ENCODE measurements at places on chromosomes 2 and 18.

- DNase-seq = no peak
Measured at GRCh38 chr2:232402518-232402917, 4.1 kb upstream of the ALPG start.

- no peak for DNase-seq
Measured at GRCh38 chr2:26074676-26075075, 40.8 kb downstream of the RAB10 start.

- DNase-seq = no peak
Measured at GRCh38 chr18:8980496-8980895, 122.0 kb upstream of the NDUFV2 start.

DNA sequence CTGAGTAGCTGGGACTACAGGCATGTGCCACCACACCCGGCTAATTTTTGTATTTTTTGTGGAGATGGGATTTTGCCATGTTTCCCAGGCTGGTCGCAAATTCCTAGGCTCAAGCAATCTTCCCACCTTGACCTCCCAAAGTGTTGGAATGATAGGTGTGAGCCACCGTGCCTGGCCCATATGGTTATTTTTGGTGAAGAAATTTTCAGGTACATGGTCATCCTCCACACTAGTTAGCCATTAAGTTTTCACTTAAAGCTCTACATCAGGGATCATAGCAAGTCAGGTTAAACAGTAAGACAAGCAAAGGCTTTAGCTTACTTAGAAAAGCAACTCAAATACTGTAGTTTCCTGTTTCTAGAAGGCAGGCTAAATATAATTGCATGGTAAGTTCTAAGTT, 104.3 kb upstream of the GRB14 start:
- DNase-seq = no peak

GRCh38 chr2:128368437-128369107, 49.9 kb upstream of the HS6ST1 start:
- DNase-seq = no peak

DNA sequence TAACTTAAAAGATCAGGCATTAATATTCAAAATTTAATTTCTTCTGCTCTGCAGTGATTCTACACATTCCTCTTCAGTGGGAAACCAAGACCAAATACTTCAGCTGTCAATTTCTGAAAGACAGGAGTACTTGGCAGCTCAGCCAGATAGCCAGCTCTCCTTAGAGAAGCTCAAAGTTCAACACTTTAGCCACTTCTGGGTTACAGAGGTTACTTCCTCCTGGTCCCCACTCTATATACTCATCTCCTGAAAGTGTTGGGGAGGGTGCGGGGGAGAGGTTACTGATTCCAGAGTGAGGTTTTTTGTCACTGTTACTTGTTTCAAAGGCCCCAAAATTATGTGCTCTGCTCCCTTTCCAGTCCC, 4.1 kb downstream of the CYTIP start:
- peak; percentile 46 for DNase-seq

DNA sequence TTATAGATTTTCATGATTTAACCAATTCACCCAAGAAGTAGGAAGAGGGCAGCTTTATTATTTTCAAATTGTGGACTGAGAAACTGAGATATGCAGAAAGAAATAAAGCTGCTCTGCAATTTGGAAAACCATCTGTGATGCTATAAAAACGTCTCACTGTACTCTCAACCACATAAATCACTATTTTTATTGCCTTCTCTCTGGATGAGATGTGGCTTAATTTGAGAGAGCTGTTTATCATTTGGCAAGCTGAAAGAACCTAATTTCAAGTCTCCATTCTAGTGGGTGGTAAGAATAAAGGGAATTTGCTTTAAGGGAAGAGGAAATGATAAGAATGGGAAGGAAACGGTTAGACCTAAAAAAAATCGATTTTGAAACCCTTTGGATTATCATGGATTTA, 49.9 kb upstream of the CYP1B1 start:
- DNase-seq = no peak

DNA sequence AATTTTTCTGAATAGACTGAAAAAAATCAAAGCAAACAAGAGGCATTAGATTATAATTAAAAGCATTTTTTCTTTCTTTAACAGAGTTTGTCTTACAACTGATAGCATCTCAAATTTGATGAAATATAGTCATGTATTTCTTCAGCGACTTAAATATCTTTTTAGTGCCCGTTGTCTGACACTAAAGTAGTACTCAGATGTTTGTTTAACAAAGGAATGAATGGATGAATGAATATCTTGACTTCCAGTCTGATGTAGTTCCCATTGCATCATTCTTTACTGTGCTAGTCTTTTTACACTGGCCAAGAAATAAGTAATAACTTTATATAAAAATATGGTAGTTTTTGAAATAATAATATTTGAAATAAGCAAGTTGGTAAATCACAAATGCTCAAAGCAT, 111.1 kb downstream of the TTC27 start:
- no peak for DNase-seq

DNA sequence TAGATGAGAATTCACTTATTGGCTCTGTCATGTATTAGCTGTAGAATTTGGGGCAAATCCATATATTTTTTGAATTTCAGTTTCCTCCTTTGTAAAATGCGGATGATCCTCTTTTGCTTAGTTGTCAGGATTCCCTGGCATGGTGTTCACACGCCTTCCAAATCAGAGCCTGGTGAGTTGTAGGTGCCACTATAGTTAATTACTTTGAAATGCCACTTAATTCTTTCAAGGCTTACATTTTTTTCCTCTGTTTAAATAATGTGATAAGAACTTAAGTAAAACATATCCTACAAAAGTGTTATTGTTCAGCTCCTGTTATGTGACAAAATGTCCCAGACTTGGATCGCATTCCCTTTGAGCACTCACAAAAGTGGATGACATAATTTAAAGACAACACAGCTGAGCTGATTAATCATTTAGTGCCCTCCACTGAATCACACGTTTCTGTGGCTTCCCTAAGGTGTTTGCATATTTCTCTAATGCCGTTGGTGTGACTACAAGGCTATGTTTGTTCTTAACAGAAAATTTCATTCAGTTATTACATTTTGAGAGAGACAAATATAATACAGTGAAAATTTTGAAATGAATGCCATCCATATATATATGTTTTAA, 471.2 kb upstream of the CHST9 start:
- DNase-seq = no peak

DNA sequence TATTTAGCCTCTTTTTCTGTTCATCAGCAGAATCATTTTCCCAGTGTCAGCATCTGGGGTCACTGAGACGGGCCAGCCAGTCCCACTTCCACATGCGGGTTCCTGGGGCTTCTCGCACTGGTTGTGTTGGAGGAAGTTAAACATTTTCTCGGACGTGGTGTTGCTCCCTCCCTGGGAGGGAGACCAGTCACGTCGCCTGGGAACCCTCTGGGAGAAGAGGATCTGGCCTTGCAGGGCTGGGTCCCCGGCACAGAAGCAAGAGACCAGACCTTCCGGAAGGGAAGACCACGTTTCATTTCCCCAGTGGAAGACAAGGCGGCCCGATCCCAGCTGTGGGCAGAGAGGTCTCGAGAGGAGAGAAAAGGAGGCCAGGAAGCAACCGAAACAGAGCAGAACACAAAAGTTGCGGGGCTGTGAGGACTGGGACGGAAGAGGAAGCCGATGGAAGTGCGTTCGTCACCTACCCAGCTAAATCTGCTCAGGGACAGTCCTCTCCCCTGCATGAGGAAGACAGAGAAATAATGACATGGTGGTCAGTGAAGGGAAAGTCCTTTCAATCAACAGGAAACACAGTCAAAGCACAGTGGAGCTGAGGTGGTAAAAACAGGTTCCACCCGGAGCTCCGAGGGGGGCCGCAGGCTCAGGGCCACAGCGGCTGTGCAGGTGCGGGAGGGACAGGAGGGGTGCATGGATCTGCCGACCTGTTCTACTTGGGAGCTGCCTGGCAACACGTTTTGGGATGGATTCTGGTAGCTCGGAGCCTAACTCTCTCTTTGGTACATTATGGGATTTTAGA, 144.4 kb downstream of the MBP start:
- DNase-seq = no peak

- DNase-seq = no peak
Measured at GRCh38 chr2:72938455-72938854, 21.1 kb downstream of the EMX1 start.

DNA sequence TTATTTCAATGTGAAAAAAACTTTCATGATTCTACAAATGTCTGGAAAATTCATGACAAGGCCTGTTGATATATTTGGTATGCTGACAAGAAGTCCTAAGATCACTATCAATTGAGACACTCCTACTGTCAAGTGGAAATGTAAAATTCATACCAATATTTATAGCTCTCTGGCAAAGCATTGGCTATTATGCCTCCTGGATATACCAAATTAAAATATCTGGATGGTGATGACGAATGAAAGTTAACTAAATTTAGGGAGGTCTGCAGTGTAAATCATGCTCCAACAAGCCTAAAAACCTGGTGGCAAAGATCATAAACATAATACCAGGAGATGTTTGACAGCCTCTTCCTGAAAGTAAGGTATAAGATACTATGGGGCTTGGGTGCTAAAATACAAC, 41.1 kb upstream of the TCF4 start:
- DNase-seq = no peak

DNA sequence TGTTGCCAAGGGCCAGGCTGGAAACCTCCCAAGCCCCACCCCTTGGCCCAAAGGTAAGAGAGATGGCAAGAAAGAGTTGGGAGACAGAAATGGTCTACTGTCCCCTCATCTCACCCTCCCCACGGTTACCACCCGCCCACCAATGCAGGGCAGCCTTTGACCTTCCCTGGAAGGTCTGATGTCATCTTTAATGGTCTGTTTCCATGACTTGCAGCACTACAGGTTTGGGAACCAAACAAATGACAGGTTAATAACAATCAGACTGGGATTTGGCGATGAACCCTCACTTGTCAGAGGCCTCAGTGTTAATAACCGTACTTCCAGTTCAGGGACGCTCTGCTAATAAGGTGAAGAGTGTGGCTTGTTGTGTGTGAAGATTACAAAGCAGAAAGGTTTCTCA, 70.4 kb downstream of the MRO start:
- DNase-seq = no peak

DNA sequence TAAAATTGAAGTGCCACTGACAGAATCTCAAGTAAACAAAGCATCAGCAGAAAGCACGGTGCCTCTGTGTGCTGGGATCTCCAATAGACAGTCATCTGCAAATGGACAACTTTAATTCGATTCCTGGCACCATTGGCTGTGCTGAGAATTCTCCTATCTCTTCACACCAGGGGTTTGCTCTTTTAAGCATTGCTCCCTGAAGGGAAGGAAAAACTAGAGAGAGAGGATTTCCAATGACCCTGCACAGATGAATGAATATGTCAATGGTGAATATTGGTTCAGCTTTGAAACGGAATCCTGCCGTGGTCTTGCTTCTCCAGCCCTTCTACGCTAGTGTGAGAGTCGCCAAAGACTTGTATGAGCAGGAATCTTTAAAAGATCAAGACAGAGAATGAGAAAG, 97.9 kb downstream of the FIGN start:
- no peak for DNase-seq

GRCh38 chr2:190254063-190254850, 65.4 kb downstream of the HIBCH start:
- no peak for DNase-seq

DNA sequence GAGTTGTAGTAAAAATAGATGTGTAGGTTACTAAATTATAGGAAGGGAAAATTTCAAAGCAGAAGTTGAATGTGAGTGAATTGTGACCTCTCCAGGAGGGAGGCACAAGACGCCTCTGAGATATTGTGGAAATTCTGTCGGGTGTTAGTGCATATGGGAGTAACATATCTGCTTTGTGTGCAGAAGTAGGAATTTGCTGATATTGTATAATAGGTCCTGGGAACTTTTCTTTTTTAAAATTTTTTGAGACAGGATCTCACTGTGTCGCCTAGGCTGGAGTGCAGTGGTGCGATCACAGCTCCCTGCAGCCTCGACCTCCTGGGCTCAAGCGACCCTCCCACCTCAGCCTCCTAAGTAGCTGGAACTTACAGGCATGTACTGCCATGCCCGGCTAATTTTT, 34.7 kb downstream of the UBXN4 start:
- no peak for DNase-seq

DNA sequence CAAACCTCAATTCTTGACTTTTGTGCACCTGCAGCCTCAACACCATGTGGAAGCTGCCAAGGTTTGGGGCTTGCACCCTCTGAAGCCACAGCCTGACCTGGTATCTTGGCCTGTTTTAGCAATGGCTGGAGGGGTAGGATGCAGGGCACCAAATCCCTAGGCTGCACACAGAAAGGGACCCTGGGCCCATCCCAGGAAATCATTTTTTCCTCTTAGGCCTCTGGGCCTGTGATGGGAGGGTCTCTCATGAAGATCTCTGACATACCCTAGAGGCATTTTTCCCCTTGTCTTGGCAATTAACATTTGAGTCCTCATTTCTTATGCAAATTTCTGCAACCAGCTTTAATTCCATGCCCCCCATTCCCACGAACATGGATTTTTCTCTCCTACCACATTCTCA, 10.2 kb downstream of the IL18R1 start:
- DNase-seq = no peak

DNA sequence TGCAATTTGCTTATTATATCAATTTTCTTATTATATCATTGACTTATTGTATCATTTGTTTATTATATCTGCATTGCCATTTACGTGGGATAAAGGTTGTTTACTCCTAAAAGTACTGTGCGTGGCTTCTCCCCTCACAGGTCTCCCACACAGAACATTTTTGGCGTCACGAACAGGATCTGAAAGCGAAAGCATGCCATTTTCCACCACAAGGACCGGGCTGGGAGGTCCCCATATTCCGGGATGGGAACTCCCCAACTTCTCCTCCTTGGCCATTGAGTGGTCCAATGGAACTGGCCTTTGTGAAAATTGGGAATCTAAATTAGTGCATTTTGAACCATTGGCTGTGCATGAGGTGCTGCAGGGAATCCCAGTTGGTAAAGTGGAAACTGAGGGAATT, 4.8 kb upstream of the DSG2 start:
- DNase-seq = no peak

DNA sequence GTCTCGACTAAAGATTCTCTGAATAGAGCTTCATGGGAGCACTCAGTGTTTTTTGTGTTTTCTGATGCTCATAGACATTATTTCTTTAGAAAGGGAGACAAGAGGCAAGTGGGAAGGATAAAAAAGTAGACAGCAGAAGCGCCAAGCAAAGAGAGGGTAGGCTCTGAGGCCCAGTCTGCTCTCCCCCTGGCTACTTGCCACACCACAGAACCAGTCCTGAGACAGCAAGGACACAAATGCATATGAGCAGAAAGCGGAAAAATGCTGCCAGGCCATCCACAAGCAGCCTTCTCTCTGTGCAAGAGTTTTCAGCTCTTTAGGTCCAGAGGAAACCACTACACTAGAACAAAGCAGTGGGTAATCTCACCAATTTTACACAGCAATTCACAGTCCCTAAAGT, 285.4 kb downstream of the ZNF521 start:
- DNase-seq = no peak

DNA sequence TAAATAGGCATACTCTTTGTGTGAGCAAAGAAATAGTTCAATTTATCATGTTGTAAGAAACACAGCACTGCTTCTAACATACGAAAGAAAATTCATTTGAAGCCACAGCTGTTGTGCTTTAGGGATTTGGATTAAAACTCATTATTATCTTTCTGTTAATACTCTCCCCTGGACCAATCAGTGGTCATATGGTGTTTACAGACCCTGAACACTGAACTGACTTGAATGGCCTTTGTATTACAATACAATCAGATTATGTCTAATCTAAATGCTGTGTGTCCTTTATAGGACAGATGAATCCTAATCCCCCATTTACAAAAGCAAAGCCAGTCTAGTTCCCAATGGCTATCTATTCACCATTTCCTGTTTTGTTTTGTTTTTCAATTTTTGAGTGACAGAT, 36.5 kb downstream of the ZNF385B start:
- no peak for DNase-seq
